ENCODE measurements at places on chromosomes 16 and 17.

DNA sequence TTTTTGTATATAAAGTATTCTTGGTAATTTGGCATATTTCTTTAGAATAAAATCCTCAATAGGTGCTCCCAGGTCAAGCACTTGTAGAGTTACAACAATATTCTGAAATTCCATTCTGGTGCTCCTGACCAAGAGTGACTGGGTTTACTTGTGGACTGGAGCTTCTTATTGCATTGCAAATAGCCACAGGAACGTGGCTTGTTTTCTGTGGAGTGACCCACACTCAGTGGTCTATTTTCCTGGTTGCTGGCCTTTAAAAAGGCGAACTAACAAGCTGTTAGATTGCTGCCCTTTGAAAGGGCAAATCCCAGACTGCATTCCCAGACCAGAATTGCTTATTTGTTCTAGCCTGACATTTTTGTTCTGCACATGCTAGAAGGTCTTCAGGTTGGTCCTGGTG, 658.8 kb upstream of the GOT2 start:
- DNase-seq, result no peak

GRCh38 chr16:12439399-12440227, 364.1 kb downstream of the CPPED1 start:
- DNase-seq, result no peak

DNA sequence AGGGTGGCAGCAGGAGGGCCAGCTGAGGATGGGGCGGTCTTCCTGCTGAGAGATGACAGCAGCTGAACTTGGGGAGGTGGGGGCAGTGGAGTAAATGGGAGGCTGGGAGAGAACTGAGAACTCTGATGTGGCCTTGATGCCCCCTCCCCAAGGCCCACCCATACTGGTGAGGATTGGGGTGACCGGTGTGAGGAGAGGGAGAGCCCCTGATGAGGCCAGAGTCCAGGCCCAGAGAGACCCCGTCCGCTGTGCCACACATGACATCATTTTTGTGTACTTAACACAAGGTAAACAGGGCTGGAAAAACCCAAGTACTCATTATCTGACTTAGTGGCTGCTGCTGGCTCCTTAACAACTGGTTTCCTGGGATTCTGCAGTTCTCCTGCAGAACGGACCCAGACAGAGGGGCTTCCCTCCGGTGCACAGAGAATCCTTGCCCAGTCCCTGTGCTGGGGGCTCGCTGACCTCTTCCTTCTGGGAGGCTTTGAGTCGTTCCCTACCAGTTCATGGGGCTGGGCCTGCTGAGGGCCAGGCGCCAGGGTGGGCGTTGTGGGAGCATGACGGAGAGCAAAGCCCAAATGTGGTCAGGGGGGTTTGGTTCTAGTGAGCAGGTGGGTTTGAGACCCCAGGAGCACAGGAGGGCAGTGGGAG, 207.6 kb downstream of the RAB11FIP4 start:
- DNase-seq, result no peak

- peak; percentile 44 for DNase-seq
Observed at GRCh38 chr16:83458612-83459011, 349.2 kb upstream of the HSBP1 start.

DNA sequence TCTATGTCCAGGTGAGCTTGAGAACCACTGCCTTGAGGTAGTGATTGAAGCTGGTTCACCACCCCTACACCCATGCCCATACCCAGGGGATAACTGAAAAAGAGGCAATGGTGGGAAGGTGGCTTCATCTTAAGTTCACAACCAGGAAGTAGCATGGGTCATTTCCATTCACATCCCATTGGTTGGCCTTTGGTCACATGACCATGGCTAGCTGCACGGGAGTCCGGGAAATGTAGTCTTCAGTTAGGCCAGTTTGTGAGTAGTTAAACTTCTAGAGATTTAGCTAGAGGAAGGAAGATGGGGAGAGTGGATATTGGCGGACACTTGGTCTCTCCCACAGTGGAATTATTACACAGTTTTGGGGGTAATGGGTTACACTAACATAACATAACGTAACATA, 92.9 kb downstream of the RGS9 start:
- no peak for DNase-seq

DNA sequence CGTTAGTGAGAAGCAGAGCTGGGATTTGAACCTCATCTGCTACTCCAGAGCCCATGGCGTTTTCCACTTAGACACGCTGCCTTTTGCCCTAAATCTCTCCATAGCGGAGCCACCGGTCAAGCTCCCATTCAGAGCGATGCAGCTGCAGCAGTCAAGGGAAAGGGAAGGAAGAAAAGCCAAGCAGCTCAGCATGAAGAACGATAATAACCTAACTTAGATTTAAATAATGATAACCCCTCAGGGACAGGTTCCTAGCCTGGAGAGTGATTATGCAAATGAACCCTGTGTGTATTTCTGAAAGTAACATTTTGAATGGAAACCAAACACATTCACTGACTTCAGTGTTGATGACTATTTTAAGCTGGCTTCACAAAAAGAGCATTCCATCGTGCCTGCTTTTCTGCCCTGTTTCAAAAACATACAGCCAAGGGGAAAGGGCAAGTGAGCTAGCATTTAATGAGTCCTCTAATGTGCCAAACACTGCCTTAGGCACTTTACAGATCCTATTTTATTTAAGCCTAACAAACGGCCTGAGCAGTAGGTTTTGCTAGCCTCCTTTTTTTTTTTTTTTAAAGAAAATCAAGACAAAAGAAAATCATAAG, 798.3 kb downstream of the CDH8 start:
- no peak for DNase-seq

DNA sequence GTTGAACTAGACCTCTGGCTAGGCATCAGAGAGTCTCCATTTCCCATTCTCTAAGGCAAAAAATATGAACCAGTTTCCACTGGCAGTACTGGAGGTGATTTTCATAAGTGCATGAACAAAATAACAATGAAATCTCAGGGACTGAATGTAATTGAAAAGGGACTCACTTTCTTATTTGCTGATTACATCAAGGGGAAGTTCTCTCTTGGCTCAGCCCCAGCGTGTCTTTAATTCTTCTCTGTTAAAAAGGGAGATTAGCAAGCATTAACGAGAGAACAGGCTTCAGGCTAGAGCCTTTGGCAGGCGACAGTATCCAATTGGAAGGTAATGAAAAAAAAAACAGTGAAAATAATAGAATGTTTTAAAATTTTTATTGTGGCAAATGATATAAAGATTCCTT, 34.0 kb upstream of the ADAMTS18 start:
- DNase-seq, result no peak

- no peak for DNase-seq
Observed at GRCh38 chr16:82867485-82867884, 240.7 kb downstream of the CDH13 start.

GRCh38 chr16:51155199-51155607, 4.1 kb upstream of the SALL1 start:
- DNase-seq, result no peak

GRCh38 chr17:57505841-57506773, 239.0 kb downstream of the CCDC182 start:
- DNase-seq, result no peak

DNA sequence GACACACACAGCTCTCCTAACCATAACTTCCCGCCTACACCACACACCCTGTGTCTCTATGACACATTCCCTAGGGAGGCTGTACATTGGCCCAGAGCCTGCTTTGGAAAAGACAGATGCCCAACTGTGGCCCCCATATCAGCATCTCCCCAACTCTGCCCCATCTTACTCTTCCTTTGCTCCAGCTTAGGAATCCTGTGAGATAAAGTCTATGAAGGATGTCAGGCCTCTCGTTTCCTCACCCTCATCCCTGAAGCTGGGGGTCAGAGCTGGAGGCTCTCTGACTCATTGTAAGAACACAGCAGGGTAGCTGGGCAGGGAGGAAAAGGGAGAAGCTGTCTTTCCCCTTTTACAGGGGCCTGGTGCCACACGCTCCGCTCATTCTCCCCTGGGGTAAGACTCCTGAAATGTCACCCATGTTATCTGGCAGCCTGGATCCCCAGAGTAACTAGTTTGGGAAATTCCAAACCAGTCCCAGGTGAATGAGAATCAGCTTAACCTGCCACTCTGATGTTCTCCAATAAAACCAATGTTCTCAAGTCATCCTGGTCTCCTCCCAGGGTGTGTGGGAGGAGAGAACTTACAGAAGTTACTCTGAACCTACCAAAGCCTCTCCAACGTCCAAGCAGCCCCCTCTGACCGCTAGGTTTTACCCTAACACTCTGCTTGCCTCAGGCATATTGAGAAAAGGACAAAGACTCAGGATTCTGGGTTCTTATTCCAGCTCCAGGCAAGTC, 2.8 kb downstream of the RAPGEFL1 start:
- DNase-seq, result no peak

DNA sequence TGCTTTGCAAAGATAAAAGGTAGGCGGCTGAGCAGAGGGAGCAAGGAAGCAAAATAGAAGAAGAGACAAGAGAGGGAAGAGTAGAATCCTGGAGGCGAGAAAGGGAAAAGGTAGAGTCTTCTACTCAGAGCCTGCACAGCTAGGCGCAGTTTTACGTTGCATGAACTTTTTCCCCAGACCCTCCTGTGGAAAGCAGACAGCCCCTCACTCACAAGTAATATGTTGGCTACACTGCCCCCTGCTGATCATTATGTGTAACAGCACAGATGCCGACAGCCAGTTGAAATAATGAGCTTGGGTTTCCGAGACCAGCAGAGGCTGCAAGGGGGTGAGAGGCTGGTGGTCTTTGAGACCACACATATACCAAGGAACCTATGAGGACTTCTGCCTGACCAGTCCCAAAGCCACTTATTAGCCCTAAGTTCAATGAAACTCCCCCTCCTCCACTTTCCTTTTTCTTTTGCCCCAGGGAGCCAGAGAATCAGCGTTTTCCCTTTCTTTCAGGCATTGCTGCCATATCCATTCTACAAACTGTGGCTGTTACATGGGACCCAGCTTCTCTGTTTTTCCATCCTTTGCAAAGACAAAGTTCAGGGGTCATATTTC, 22.5 kb upstream of the CMTR2 start:
- no peak for DNase-seq

DNA sequence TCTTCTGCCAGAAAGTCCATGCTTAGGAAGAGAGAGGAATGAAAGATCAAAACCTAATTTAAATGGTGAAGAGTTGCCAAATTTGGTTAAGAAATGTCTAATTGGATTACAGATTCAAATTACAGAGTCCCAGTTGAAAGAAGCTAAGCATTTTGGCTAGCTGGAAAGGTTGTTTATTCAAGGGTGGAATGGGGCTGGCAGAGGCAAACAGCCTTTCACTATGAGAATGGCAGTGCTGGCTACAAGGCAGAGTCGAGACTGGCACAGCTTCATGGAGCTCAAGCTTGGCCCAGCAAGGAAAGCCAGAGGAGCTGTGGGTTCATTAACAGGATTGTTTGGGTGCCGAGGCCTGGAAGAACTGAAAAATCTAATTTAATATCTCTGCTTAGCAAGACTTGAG, 13.6 kb downstream of the MAP3K3 start:
- no peak for DNase-seq

DNA sequence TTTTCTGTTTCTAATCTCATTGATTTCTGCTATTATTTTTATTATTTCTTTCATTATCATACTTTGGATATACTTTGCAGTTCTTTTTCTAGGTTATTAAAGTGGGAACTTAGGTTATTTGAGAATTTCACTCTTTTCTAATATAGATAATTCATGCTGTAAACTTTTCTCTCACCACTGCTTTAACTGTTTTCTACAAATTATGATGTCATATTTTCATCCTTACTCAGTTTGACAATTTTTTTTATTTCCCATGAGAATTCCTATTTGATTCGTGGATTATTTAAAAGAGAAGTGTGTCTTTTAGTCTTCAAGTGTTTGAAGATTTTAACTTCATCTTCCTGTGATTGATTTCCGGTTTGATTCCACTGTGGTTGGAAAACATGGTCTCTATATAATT, 336.8 kb upstream of the SALL1 start:
- no peak for DNase-seq

- no peak for DNase-seq
Observed at GRCh38 chr16:64730261-64730660, 391.6 kb downstream of the CDH11 start.

- no peak for DNase-seq
Observed at GRCh38 chr16:66269617-66270332, 96.7 kb upstream of the CDH5 start.

- no peak for DNase-seq
Observed at GRCh38 chr16:87027056-87027616, 290.1 kb downstream of the C16orf95 start.

GRCh38 chr16:50909831-50910735, 168.2 kb downstream of the CYLD start:
- no peak for DNase-seq

- DNase-seq, result no peak
Observed at GRCh38 chr17:1228781-1229348, 41.4 kb upstream of the BHLHA9 start.

GRCh38 chr16:88048985-88049384, 97.8 kb downstream of the BANP start:
- DNase-seq, result no peak

DNA sequence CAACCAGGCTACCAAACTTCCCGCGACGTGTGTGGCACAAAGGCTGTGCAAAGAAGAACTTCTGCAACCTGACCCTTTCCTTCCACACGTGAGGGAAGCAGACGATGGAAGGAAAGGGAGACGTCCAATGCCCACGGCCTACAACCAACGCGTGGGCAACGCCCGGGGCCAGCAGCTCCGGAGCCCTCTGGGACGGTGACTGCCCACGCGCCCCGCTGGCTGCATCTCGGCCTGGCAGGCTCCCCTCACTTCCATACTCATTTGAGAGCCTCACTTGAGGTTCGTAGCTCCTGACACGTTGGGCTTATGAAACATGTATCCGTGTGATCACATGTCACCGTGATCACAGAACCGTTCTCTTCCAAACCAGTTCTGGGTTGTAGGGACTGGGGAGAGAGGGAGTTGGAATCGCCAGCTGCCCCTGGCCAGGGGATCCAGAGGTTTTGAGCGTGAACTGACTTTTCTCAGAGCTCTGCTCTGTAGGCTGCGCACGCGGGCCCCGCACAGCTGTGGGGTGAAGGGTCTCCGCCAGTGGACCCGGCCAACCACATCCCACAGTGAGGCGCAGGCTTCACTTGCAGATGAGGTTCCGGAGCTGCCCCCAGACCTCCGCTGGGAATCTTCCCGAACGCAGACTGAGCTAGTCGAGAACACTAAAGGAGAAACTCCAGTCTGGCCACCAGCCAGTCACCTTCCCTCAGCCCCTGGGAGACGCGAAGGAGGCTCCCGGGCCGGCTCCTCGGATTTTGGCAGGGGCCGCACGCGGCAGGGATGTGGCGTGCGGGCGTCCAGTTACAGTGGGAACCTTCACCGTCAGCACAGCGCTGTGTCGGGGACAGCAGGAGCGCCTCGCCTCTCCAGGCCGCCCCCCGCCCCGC, 1.0 kb downstream of the LMF1 start:
- DNase-seq, result no peak

DNA sequence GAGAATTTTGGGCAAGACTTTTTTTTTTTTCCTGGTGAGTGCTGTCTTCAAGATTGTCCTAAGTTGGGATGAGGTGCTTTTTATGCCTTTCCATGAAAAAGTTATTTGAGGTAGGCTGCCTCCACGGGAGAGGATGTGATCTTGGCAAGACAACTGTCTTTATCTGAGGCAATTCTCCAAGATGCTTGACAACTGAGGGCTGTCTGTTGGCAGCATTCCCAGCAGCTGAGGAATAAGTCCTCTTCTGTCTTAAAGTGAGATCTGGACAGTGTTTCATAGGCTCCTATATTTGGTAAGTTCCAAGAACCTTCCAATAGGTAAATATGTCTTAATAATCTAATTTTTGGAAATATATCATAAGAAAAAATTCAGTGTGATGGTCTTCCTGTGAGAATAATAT, 662.0 kb downstream of the CDH11 start:
- peak; percentile 58 for DNase-seq
